ENCODE measurements at places on chromosomes 13 and 19. TPM values are rescaled to one million over a fixed set of nuclear protein-coding genes. Genes with fewer than 3 reads are reported as not detected.

Gene ABHD17A
- total RNA-seq = 50.9 TPM

Gene ZMYM2
- total RNA-seq = 50.6 TPM

Gene RFXANK
- total RNA-seq = 72.9 TPM

Gene SPRY2
- 11.8 TPM for total RNA-seq

Gene GNG8
- total RNA-seq = not detected

Gene IL4I1
- not detected for total RNA-seq

Gene FXYD7
- not detected for total RNA-seq

Gene ADGRE3
- 0.12 TPM for total RNA-seq

Gene FAM216B
- not detected for total RNA-seq

Gene LRRC63
- not detected for total RNA-seq

Gene LRCH1
- total RNA-seq = 7.0 TPM

Gene EFNA2
- total RNA-seq = 0.40 TPM

Gene ZNF567
- total RNA-seq = 2.3 TPM

Gene SYNGR4
- total RNA-seq = not detected

Gene RGL3
- total RNA-seq = 0.64 TPM

Gene CACNG8
- not detected for total RNA-seq

Gene SPACA4
- total RNA-seq = 0.64 TPM

Gene PEAK3
- total RNA-seq = 0.08 TPM

Gene AP1M2
- total RNA-seq = 61.5 TPM

Gene SHISA7
- not detected for total RNA-seq

Gene GIPC3
- 0.28 TPM for total RNA-seq

Gene HMG20B
- 36.6 TPM for total RNA-seq

Gene ZNF112
- total RNA-seq = 2.2 TPM

Gene NUP58
- total RNA-seq = 27.4 TPM

Gene PLVAP
- total RNA-seq = 22.6 TPM

Gene ZNF491
- total RNA-seq = 0.20 TPM

Gene SULT2A1
- not detected for total RNA-seq

Gene IGLON5
- total RNA-seq = not detected

Gene CEACAM20
- not detected for total RNA-seq

Gene PSG1
- not detected for total RNA-seq

Gene TLE6
- total RNA-seq = 0.40 TPM

Measured in esophagus mucosa (tissue), 1 donor.